Activated CD4-positive, alpha-beta memory T cell treated with anti-CD3 and anti-CD28 coated beads for 36 hours (primary cell): ENCODE measurements at places on chromosomes 6 and 20. TPM values are rescaled to one million over a fixed set of nuclear protein-coding genes. Genes with fewer than 3 reads are reported as not detected.
A peak's percentile ranks its signal among the peaks of the same experiment; 100 is the strongest.

The SPATS1 gene
- total RNA-seq: not detected

The CDH22 gene
- total RNA-seq: not detected

The MARCKS gene
- 0.07 TPM for total RNA-seq

The OTOR gene
- not detected for total RNA-seq

The PMEPA1 gene
- total RNA-seq: 3.0 TPM

The GSTA3 gene
- total RNA-seq: not detected

The OR2J3 gene
- total RNA-seq: not detected

The KIAA1755 gene
- not detected for total RNA-seq

The FERMT1 gene
- 0.05 TPM for total RNA-seq

- H3K36me3 ChIP-seq: peaks cover 7% of the 10 kb centered on the region
- H3K27me3 ChIP-seq: no peaks in the 10 kb centered on the region
- peak overlapping the region; percentile 52 for H3K4me3 ChIP-seq
- peak overlapping the region; percentile 89 for H3K27ac ChIP-seq
- H3K4me1 ChIP-seq: peaks cover 38% of the 10 kb centered on the region
- DNase-seq: peak; percentile 61
Measured at GRCh38 chr20:17612287-17612991, 42.6 kb downstream of the DSTN start.

GRCh38 chr6:101230866-101231265, 162.6 kb upstream of the GRIK2 start:
- H3K27me3 ChIP-seq: no peaks in the 10 kb centered on the region
- DNase-seq: no peak
- H3K36me3 ChIP-seq: no peaks in the 10 kb centered on the region
- no peak overlapping the region for H3K27ac ChIP-seq

DNA sequence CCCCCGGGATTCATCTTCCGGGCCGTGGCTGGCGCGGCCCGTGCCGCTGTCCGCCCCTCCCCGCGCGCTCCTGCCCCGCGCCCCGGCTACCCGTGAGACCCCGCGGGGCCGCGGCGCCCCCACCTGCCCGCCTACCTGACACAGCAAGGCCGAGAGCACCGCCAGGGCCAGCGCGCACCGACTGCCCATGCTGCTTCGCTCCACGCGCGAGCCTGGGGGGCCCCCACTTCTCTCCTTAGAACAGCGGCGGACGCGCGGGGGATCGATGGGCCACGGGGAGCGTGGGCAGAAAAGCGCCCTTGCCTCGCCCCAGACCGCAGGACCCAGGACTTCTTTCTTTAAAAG, 955 bp downstream of the DLL1 start:
- DNase-seq: no peak
- H3K27ac ChIP-seq: no peak overlapping the region
- H3K27me3 ChIP-seq: peaks cover 56% of the 10 kb centered on the region
- H3K4me3 ChIP-seq: peak overlapping the region; percentile 78
- H3K4me1 ChIP-seq: peaks cover 35% of the 10 kb centered on the region

DNA sequence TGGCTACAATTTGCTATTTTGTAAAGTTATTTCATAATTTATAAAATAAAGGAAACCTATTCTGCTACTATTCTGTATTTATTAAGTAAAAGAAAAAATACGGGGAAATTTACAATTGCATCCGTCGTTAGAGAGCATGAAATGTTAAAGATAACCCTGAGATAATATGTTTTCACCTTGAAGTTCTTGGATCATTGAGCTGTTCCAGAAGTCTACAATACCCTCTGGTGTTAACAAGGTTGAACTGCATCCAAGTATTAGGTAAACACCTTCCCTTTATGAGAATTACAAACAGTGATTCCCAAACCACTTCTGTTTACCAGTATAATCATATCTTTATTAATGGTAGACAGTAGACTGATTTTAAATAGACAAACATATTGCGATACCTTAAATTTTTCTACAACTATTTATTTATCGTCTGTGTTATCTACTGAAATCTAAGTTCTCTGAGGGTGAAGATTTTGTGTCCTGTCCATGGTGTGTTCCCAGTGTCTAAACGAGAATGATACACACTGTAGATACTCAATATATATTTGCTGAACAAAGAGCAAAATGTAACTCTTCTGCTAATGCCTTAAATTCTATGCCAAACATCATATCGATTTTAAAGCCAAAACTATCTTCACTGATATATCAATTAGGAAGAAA, 28.2 kb downstream of the TBC1D32 start:
- DNase-seq: no peak
- H3K4me3 ChIP-seq: no peak overlapping the region
- peaks cover 7% of the 10 kb centered on the region for H3K36me3 ChIP-seq
- H3K27me3 ChIP-seq: no peaks in the 10 kb centered on the region

DNA sequence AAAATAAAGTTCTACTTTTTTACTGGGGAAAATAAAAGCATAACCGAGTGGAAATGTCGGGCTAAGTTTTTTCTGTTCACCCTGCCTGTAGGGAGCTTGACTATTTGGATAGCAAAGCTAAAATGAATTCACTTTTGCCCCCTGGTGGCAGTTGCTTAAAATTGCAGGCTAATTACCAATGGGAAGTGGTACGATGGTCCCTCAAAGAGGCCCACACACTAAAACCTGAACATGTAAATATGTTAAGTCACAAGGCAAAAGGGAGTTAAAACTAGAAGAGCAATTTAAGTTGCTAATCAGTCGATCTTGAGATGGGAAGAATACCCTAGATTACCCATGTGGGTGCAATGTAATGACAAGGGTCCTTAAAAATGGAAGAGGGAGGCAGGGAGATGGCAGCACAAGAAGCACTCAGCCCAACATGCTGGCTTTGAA, 916 bp upstream of the SUN5 start:
- DNase-seq: peak; percentile 25
- H3K27me3 ChIP-seq: no peaks in the 10 kb centered on the region
- no peak overlapping the region for H3K27ac ChIP-seq
- no peak overlapping the region for H3K4me3 ChIP-seq

GRCh38 chr6:122825163-122825562, 36.1 kb downstream of the SMPDL3A start:
- H3K27ac ChIP-seq: no peak overlapping the region
- H3K4me1 ChIP-seq: no peaks in the 10 kb centered on the region
- no peak overlapping the region for H3K4me3 ChIP-seq
- no peak for DNase-seq
- no peaks in the 10 kb centered on the region for H3K36me3 ChIP-seq
- peaks cover 2% of the 10 kb centered on the region for H3K27me3 ChIP-seq

GRCh38 chr6:152428126-152428525, 209.0 kb downstream of the SYNE1 start:
- no peaks in the 10 kb centered on the region for H3K36me3 ChIP-seq
- H3K4me1 ChIP-seq: no peaks in the 10 kb centered on the region
- DNase-seq: no peak
- peaks cover 9% of the 10 kb centered on the region for H3K27me3 ChIP-seq

- no peak for DNase-seq
- no peak overlapping the region for H3K4me3 ChIP-seq
- H3K27ac ChIP-seq: no peak overlapping the region
Measured at GRCh38 chr6:168960551-168961263, 292.9 kb downstream of the THBS2 start.

GRCh38 chr6:167970230-167970629, 27.2 kb upstream of the KIF25 start:
- no peak overlapping the region for H3K4me3 ChIP-seq
- no peak overlapping the region for H3K27ac ChIP-seq
- no peaks in the 10 kb centered on the region for H3K4me1 ChIP-seq
- H3K27me3 ChIP-seq: no peaks in the 10 kb centered on the region

DNA sequence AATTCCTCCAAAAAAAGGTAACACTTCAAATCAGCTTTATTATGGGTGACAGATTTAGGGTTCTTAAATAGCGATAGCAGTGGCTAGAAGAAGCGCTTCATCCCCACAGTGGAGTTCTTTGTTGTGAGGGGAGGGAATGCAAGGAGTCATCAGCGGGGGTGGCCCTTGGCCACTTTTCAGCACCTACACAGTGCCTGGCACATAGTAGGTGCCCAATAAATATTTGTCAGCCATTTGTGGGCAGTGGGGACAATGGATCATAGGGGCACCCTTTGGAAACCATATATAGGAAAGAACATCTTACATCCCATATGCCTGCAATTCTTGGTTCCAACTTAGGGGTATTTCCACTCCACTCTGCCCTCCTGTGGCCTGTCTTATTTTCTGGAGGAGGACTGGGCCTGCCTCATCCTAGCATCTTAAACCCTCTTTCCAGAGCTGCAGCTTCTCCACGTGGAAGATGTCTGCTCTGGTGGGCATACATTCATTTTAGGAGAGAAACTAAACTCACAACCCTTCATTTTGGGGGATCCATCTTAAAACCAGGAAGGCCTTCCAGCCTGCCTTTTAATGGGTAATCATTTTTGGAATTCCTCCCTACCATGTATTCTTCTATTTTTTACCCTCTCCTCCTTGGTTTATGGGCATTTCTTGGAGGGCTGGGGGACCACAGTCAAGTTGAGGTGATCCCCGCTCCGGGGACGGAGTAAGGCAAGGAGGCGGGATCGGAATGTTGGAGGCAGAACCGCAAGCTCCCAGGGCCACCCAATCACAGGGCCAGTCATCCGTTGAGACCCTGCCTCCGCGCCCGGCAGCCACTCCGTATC, 2.6 kb upstream of the GPSM3 start:
- peak; percentile 59 for DNase-seq
- no peaks in the 10 kb centered on the region for H3K27me3 ChIP-seq
- peaks cover 23% of the 10 kb centered on the region for H3K4me1 ChIP-seq
- peaks cover 14% of the 10 kb centered on the region for H3K36me3 ChIP-seq
- H3K27ac ChIP-seq: peak overlapping the region; percentile 89
- peak overlapping the region; percentile 96 for H3K4me3 ChIP-seq

DNA sequence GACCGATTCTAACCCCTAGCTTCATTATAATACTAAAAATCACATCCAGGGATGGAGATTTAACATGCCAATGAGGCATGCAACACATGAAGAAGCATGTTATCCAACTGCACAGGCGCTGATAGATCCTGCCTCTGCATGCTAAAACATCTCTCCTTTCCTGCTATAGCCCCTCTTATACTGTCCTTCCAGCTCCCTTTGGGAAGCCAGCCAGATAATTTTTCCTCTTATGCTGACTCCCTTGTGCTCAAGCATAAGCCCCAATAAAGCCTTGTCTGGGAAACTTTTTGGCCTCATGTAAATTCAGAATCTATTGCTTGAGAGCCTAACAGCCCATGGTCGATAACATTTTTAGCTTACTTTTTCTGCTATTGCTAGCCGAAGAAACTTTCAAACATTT, 404.3 kb downstream of the EPM2A start:
- DNase-seq: no peak
- no peaks in the 10 kb centered on the region for H3K4me1 ChIP-seq
- H3K27me3 ChIP-seq: peaks cover 2% of the 10 kb centered on the region

- no peaks in the 10 kb centered on the region for H3K27me3 ChIP-seq
- peak overlapping the region; percentile 87 for H3K4me3 ChIP-seq
- H3K27ac ChIP-seq: peak overlapping the region; percentile 89
- H3K36me3 ChIP-seq: peaks cover 12% of the 10 kb centered on the region
- peak; percentile 79 for DNase-seq
Measured at GRCh38 chr20:49186535-49187329, 1.4 kb downstream of the STAU1 start.

- no peak overlapping the region for H3K27ac ChIP-seq
- H3K27me3 ChIP-seq: peaks cover 30% of the 10 kb centered on the region
- H3K4me1 ChIP-seq: peaks cover 16% of the 10 kb centered on the region
- no peaks in the 10 kb centered on the region for H3K36me3 ChIP-seq
- H3K4me3 ChIP-seq: no peak overlapping the region
Measured at GRCh38 chr6:113859349-113860180, 2.4 kb downstream of the MARCKS start.

- H3K36me3 ChIP-seq: peaks cover 13% of the 10 kb centered on the region
- no peak for DNase-seq
- peaks cover 31% of the 10 kb centered on the region for H3K4me1 ChIP-seq
Measured at GRCh38 chr20:47353239-47353691, 3.2 kb downstream of the ZMYND8 start.

DNA sequence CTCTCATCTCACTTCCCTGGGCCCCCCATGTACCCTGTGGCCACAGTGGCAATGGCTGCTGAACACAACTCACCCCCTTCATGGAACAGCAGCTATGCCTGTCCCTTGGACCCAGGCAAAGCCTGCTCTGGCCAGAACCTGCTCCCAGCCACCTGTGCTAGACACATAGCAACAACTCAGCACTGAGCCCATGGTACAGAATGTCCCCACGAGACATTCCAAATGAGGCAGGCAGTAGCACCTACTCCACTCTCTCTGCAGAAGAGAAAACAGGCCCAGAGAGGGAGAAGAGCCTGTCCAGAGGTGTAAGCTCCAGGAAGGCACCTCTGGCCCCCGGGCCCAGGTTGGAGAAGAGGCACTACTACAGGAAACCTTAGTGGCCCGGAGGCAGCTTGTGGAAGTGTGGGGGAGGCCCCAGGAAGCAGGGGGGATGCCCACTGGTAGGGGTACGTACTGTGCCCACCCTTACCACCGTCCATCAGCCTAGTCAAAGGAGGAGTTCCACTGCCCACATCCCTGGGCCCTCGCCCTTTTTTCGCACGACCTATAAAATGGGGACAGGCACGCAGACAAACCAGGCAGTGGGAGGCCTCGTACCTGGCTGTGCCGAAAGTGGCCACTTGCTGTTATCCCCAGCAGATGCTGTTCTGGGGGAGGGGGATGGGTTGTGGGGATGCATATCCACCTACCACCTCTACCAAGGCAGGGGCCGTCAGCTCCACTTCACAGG, 97.2 kb downstream of the ASXL1 start:
- H3K36me3 ChIP-seq: no peaks in the 10 kb centered on the region
- DNase-seq: no peak
- peak overlapping the region; percentile 68 for H3K27ac ChIP-seq
- no peaks in the 10 kb centered on the region for H3K27me3 ChIP-seq
- H3K4me1 ChIP-seq: peaks cover 3% of the 10 kb centered on the region
- no peak overlapping the region for H3K4me3 ChIP-seq

GRCh38 chr6:166603043-166603690, 16.7 kb upstream of the RAMACL start:
- H3K27me3 ChIP-seq: no peaks in the 10 kb centered on the region
- no peak overlapping the region for H3K4me3 ChIP-seq
- no peaks in the 10 kb centered on the region for H3K36me3 ChIP-seq
- no peak for DNase-seq

DNA sequence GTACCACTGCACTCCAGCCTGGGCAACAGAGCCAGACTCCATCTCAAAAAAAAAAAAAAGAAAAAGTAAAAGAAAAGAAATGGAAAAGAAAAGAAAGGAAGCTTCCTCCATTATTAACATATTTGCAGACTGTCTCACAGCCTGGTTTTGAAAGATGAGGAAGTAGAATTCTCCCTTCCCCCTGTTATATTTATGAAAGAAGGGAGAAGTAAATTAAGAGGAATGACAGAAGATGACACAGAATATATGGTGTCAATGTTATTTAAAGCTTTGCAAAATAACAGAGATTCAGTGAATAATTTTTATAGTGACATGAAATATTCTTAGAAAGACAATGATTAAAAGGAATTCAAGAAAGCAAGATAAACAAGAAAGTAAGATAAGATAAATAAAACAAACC, 83.7 kb upstream of the PRSS16 start:
- H3K27ac ChIP-seq: no peak overlapping the region
- no peaks in the 10 kb centered on the region for H3K27me3 ChIP-seq
- no peaks in the 10 kb centered on the region for H3K36me3 ChIP-seq
- peaks cover 8% of the 10 kb centered on the region for H3K4me1 ChIP-seq
